ENCODE measurements at places on chromosomes 2 and 18.

GRCh38 chr18:43661570-43661969 lies 384.3 kb upstream of the SYT4 start:
- DNase-seq, result no peak

- no peak for DNase-seq
Measured at GRCh38 chr18:80044072-80044471, 9.8 kb downstream of the RBFA start.

DNA sequence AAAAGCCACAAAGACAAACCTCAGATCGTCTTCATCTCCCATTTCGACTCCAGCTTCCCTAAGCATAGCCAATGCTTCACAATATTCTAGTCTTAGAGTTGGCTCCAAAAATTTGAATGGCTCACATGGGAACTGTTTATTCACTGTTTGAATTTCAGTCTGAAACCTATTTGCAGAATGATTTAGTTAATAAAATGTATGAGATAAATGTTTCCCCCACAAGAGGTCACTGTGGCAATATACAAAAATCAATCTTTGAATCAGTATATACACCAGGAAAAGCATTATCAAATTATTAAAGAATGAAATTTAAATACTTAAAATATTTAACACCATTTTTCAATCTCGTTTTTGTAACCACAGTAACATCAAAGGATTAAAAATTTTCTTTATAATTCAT lies 40.0 kb upstream of the MCM6 start:
- no peak for DNase-seq

DNA sequence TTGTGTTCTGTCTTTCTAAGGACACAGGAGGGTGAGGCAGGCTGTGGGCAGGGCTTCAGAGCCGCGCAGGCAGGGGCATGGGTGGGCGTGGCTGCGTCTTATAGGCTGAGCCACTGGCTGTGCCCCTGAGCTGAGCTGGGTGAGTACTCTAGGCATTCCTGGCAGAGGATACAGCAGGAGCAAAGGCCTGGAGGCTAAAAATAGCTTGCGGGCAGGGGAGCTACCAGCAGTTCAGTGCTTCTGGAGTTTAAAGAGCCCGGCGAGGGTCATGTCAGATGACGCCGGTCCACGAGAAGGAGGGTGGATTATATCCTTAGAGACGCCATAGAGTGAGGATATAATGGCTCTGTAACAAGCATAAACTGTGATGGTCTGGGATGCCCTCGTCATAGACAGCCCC lies 31.5 kb upstream of the PDIA6 start:
- no peak for DNase-seq

DNA sequence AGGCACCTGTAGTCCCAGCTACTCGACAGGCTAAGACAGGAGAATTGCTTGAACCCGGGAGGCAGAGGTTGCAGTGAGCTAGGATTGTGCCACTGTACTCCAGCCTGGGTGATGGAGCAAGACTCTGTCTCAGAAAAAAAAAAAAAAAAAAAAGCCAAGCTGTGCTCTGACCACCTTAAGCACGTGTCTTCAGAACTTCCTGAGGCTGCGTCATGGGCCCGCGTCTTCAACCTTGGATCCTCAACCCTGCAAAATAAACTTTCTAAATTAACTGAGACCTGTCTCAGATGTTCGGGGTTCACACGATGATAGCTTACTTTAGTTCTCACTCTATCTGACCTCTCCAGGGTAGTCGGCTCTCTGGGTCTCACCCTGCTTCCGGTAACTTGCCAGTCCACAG lies 65.8 kb upstream of the CABLES1 start:
- no peak for DNase-seq

DNA sequence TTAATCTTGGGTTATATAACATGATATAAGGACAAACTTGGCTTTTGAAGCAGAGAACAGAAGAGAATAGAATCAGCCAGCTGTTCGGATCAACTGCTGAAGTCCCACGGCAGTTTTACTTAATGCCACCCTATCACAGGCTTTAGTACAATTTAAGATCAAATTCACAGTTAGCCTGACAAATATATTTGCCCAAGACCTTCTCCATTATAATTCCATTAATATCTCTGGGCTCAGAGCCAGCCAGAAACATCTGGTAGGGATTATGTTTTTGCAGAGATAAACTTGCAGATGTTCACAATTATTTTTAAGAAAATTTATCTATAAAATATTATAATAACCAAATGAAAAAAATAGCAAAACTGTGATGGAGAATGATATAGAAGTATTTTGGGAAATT lies 381.4 kb downstream of the RAD51AP2 start:
- DNase-seq, result no peak

- DNase-seq, result no peak
Measured at GRCh38 chr18:31680831-31681568, 3.4 kb downstream of the B4GALT6 start.

DNA sequence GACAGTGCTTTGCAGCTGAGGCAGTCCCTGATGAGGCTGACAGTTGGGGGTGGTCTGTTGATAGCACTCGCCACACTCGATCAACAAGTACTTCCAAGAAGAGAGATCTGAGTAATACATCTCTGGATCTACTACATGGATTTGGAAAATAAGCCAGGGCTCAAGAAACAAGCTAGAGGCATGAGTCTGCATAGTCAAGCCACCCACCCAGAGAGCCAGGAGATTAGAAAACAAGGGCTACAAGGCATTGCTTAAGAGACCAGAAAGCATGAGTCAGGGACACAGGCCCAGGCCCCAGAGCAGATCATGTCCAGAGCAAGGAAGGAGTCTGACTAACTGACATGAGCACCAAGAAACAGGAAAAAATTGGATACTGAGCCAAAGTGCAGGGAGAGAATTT lies 196.9 kb upstream of the CWC22 start:
- DNase-seq, result no peak

- DNase-seq, result no peak
Measured at GRCh38 chr2:204027091-204027490, 90.5 kb downstream of the ICOS start.

DNA sequence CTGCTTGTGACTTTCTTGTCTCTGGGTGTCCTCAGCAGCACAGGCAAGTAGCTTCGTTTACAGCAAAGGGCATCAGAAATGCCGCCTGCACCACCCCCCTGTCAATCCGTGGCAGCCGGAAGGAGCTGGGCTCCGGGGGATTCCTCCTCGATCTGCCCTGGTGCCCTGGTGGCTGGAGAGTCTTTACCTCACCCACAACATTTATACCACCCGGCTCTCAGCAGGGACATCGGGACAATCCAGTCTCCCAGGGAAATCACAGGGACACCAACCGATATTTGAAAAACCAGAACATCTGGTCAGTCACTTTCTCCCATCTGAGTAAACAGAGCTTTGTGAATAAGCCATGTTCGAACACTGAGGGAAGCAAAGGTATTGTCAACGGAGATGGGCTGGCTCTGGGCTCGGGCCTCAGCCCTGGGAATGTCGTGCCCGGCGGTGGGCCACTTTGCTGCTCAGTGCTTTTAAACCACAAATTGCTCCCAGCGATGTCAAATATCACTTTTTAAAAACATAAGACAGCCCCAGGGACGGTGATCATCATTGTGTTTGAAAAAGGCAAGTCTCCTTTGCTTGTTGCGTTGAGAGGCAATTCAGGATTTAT lies 210.0 kb upstream of the SALL3 start:
- no peak for DNase-seq

GRCh38 chr2:173669271-173669853 lies 295.8 kb downstream of the SP3 start:
- no peak for DNase-seq

DNA sequence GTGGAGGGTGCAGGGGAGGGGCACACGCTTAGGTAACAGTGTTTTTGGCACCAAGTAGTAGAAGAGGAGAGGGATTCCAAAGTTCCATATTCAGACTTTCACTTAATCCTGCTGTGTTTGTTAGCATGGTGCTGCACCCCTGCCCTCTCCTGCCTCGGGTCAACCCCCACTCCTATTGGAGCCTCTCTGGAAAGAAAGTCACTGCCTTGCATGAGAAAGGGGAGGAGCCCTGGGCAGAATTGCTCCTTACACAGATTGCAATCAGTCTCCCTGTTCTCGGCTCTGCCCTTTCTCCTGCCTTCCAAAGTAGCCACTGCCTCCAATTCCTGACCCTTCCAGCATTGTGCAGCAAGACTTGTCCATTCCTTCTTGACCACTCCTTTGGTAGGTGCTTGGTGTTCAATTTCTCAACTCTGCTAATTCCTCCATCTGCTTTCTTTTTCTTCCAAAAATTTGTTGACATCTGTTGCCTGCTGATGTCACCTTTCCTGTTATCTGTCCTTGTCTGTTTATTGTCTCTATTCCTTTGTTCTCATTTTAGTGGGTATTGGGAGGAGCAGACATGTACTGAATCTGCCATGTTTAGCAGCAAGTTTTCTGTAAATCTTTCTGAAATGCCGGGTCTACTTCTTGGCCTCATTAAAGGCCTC lies 225.4 kb downstream of the LOXHD1 start:
- no peak for DNase-seq

DNA sequence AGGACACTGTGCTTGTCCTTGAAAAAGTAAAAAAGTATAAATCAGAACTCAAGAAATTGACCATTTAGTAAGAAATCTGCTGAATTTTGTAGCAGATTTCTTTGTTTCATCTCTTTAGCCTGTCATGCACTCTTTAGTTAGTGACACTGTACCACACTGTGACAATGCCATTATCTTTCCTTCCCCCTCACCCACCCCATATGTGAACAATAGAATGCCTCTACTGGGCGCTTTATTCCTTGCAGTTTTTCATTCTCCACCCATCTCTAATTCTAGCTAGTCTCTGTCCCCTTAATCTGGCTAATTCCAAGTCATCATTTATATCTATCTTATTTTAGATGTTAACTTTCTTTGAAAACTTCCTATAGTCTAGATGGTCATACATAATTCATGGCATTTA lies 241.0 kb downstream of the LRP1B start:
- no peak for DNase-seq

GRCh38 chr18:50724751-50725151 lies 95.1 kb downstream of the MRO start:
- DNase-seq, result no peak

- no peak for DNase-seq
Measured at GRCh38 chr2:199307461-199307860, 150.3 kb downstream of the SATB2 start.

- peak; percentile 82 for DNase-seq
Measured at GRCh38 chr2:169824373-169825333, at the start of gene METTL5. Gene METTL5 (minus strand): TSS chr2:169824905. CDS start chr2:169824597, 308 bp downstream.

GRCh38 chr2:54955358-54956110 lies 94.7 kb downstream of the RTN4 start:
- no peak for DNase-seq

DNA sequence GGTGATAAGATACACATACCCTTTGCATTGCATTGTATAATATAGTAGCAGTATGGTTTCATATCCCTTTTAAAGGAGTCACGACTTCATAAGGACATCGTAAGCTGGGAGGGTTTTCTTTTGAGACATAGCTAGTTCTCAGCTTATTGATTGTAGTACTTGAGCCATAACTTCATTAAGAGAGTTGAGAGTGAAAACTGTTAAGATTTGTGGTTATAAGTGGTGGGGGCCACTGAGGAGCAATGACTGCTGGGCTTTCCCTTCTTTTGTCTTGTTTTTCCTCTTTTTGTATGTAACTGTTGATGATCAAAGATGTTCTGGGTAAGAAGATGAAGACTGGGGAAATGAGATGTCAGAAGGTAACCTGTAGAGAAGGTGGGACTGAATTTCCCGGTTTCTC lies 11.0 kb downstream of the EIF5B start:
- DNase-seq, result no peak

DNA sequence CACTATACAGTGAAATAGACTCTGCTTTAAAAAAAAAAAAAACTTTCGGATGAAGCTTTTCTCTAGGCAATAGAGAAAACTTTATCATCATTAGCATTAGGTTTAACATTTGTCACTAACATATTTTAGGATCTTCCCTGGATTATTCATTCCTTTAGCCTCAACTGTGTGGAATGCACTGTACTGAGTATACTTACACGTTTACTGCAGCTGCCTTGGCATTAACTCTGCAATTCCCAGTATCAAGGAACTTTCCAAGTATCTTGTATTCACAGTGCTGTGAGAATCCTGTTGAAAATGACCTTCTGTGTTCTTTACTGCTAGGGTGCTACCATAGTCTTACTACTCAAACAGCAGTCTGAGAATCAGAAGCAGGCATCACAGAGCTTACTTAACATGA lies 328.2 kb upstream of the COL3A1 start:
- no peak for DNase-seq

- no peak for DNase-seq
Measured at GRCh38 chr2:70403267-70404053, 101.6 kb upstream of the FAM136A start.

- peak; percentile 57 for DNase-seq
Measured at GRCh38 chr2:5365871-5366461, 326.2 kb upstream of the SOX11 start.

DNA sequence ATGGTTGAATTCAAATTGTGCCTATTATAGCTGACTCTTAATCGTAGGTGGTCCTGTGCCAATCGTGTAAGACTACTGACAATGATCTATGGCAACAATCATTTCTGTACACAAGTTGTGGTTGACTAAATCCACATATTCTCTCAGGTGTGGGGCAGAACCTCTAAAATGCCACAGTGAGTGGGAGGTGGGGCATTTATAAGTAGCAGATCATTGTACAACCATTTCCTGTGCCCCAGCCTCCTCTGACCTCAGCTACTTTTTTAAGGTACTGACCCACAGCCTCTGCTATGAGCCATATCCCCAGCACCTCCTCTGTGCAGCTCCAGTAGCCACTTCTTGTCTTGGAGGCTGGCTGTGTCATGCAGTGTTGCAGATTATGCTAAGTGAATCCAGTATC lies 48.6 kb upstream of the RAPH1 start:
- no peak for DNase-seq

DNA sequence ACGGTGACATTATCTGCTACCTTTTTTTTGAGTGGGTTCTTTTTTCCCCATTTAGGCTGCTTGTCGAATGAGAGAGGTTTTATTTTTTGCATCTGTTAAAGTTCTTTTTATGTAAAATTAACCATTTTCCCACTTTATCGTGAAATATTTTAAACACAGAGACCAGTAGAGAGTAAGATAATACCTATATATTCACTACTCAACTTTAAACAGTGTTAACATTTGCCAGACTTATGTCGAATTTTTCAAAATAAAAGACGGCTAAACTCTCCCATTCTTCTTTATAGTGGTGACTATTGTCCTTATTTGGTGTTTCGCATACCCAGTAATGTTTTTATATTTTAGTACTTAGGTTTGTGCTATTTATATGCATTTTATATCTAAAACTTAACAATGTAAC lies 743 bp upstream of the PUS10 start:
- DNase-seq, result no peak

- no peak for DNase-seq
Measured at GRCh38 chr2:167237478-167237877, 349.2 kb downstream of the XIRP2 start.

DNA sequence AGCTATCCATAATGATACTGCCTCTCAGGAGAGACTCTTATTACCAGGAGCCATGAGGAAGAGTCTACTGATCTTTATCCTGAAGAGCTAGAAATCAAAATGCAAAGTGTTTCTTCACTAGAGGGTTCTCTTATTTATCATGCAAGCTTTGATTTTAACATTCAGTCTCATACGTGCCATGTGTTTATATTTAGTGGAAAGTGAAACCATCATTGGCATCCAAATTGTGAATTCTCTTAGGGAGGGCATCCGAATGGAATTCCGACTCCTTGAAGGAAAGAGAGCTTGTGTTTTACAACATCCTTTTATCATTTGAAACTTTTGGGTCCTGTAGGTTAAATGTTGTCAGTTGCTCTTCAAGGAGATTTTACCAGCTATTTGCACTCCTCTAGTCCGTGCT lies 170.4 kb upstream of the SESTD1 start:
- no peak for DNase-seq
